Cerebellar nuclear complex (tissue), 1 donor: ENCODE measurements at places on chromosomes 2 and 18.
A peak's percentile ranks its signal among the peaks of the same experiment; 100 is the strongest.

GRCh38 chr18:61703508-61703907 lies 189.3 kb downstream of the RNF152 start:
- no peak for DNase-seq

- no peak for DNase-seq
These were observed 369.7 kb downstream of the OSR1 start for GRCh38 chr2:18988631-18989232.

GRCh38 chr2:158724803-158725381 lies 70.2 kb upstream of the DAPL1 start:
- no peak for DNase-seq

- DNase-seq: no peak
These were observed 54.8 kb downstream of the CDC42EP3 start for GRCh38 chr2:37616677-37617005.

DNA sequence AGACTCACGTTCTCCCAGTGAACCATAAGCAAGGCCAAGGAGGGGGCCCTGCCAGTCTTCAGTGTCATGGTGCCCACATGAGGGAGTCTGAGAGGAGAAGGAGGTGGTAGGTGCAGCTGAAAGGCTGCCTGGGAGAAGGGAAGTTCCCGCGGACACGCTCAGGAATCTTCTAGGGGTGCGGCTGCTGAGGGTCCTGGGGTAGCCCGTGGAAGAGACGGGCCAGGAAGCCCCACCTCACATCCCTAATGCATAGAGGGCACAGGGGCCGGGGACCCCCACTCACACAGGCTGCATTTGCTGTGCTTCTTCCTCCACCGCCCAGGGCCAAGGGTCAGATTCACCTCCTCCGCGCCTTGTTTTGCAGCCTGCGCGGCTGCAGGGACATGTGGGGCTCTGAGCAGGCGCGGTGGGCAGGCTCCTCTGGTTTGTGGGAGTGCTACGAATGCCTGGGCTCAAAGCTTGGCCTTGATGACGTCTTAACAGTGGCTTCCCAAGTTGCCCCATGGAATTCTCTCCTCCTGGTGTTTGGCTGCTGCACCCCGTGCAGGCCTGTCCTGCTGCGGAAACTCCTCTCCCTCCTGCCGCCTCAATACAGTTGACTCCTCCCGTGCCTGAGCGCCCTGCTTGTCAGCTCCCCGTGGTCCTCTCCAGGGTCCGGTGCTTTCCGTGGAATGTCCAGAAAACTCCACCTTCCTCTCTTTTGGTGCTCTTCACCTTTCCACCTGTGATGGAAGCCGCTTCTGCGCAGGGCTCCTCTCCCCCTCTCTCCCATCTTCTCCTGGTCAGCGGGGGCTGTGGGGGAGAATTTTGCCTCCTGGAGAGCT lies 95.7 kb downstream of the VAPA start:
- no peak for DNase-seq

DNA sequence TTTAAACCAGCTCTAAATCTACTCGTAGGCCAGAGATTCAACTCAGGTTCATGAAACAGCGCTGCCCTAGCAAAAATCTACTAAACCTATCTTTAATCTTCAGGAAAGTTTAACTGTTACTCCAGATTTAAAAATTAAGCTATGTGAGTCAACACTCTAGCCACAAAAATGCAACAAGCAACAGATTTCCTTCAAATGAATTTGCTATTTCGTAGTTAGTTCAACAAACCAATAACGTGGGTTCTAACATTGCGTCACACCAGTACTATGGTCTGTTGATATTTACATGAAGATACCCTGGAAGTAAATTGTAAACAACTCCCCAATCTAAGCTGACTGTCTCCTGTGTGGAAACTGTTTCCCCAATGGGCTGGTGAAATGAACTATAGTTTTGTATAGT lies 71.2 kb downstream of the FIGN start:
- DNase-seq: no peak

GRCh38 chr2:191892391-191892790 lies 45.5 kb upstream of the CAVIN2 start:
- DNase-seq: no peak

DNA sequence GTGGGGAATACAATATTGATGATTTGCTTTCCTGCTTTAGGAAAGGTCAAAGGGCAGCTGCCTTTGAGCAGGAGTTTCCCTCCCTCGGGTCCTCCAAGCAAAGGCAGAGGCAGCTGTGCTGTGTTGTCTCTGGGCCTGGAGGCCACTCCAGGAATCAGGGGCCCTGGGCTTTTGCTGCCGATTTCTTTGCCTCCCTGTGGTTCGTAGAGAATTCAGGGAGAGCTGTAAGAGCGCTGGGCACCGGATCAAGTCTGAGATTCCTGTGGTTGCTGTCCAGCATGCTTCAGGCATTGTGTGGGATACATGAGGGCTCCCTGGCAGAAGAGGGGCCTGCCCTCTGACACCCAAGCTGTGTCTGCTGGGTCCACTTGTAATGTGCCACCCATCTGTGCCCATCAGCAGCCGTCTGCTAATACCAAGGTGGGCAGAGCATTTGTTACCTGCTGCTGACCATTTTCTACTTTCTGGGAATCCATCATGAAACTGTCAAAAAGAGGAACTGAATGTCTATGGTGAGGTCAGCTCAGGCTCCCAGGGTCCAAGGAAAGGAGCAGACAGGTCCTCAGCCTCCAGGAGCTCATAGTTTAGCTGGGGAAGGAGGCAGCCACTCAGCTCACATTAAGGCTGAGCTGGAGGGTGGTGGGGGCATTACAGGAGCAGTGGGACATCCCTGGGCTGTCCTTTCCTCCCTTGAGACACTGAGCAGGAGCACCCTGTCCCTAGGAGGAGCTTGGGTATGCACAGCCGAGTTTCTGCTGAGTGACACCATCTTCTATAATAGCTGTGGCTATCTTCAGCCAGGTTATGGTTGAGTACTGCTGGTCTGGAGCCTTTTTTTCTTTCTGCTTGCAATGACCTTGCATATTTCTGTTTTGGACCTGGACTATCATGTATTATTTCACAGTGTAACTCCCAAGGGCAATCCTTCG lies 68.5 kb downstream of the CTIF start:
- DNase-seq: no peak

GRCh38 chr18:57312346-57313144 lies 39.8 kb upstream of the ST8SIA3 start:
- DNase-seq: no peak

- no peak for DNase-seq
These were observed 118.4 kb downstream of the MAP4K4 start for GRCh38 chr2:101815739-101816391.

GRCh38 chr18:58559427-58560186 lies 69.3 kb downstream of the ALPK2 start:
- DNase-seq: no peak

DNA sequence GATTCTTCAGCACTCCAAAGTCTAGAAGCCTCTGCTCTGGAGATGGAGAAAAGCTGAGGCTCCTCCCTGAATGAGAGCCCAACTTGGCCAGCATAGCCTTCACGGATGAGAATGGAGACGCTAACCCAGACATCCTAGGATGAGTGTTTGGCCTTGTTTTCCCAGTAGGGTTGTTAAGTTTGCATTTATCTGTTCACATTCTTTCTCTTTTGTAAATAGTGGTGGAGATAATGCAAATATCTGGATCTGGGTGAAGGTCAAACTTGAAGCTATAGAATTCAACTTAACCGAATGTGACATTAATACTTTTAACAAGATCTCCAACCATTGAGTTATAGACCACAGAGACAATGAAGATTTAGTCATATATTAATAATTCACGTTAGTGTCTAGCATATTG lies 53.4 kb upstream of the BZW1 start:
- no peak for DNase-seq

DNA sequence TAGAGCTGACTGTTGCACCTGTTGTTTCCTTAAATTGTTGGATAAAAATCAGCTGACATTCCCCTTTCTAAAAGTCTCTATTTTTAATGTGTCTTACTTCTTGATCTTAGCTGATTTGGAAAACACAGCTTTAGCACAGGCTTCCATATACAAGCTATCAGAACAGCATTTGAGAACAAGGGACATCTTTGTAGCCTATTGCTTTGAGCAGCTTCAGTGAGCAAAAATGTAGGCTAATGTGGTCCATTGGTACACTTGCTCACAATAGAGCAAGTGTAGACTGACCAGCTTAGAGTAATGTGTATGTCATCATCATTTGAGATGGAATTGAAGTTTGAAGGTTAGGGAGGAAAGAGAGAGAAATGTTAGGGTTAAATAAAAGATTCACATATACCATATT lies 7.0 kb downstream of the INPP1 start:
- DNase-seq: no peak

DNA sequence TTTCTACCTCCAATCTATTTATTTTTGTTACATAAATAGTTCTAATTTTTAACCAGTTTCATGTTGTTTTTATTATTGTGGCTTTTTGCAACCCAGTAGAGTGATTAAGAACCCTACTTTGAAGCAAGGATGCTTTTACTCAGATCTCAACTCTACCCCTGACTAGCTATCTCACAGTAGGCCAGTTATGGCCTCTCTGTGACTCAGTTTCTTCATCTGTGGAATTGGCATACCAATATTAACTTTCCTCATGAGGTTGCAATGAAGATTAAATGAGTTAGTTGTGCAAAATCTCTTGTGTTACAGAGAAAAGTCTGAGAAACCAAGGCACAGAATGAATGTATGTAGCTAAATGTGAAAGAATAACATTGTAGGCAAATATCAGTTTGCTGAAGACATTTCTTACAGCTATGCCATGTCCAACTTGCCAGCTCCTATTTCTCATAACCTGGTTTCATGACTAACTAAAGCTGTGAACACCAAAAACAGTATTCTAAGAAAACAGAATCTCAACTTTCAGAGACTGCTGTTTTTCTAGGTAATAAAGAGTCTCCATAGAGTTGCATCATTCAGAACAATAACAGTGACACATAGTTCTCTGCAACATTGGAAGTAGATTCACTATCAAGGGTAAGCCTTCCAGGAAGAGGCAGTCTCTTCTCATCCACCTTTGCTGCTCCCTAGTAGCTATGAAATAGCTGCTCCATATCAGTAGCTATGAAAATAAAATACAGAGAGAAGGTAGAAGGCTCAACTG lies 33.2 kb upstream of the CYTIP start:
- DNase-seq: no peak

DNA sequence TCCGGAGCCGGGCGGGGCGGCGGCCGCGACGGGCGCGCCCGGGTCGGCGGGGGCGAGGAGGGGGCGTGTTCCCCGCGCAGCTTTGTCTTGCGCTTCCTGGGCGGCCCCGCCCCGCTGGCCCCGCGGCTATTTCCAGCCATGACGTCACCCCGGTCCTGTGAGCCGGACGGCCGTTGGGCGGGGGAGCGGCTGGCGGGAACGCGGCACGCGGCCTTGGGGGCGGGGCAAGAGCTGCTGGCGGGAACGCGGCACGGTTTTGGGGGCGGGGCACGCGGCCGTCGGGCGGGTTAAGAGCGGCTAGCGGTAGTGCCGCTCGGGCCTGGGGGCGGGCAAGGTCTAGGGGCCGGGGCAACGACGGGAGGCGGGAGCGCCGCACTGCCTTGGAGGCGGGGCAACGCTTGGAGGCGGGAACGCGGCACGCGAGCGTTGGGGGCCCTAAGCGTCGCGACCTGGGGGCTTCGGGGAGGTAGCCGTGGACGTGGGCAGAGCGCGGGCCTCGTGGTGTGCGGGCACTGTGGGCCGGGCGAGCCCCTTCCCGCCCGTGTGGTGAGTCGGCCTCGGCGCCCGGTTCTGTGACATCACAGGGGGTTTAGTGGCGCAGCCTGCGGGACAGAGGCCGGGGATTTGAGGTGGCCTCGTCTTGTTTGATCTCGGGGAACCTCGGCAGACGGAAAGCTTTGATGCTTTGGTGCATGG lies 704 bp downstream of the KLF11 start:
- peak; percentile 58 for DNase-seq

DNA sequence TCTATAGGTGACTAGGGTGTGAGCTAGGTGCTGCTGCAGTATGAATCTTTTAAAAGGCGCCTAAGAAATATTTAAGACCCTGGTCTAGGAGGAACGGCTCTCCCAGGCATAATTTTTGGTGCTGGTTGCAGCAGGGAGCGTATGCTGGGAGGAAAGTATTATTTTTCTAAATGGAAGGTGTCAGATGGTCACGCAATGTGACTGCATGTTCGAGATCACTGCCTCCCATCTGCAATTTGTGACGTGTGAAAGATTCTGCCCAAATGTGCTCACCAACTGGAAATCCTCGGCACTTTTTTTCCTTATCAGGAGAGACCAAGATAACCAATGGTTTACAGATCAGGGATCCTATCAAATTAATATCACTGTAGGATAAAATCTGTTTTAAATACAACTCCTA lies 95.6 kb upstream of the KLHL14 start:
- no peak for DNase-seq

DNA sequence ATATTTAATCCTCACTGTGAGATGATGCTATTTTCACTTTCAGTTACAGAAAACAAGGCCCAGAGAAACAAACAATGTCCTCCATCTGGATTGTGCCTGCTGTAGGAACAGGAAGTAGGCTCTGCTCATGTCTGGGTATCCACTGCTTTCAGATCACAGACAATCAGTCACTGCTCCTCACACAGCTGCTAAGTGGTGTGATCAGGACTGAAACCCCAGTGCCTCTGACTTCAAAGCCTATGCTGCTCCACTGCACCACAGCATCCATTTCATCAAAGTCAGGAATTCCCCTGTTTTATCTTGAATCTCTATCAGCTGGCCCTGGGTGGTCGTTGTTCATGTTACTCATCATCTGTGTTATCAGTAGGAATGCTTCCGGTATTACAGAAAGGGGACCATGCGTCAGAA lies 303.8 kb upstream of the TRIB2 start:
- DNase-seq: no peak

DNA sequence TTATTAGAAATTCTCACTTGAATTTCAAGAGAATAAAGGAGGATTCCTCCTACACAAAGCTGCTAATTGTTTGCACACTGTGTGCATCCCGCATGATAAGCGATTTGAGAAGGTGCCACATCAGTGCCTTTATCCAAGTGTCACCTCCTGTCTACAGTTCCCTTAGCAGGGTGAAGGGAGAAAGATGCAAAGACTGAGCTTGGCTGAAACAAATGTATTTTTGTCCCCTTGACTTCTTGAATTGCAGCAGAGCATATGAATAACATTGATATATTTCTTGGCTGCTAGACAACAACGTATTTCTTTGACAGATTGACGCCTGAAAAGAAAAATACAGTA lies 255.1 kb downstream of the NEDD4L start:
- DNase-seq: no peak

GRCh38 chr18:13725566-13726231 lies 659 bp downstream of the FAM210A start:
- DNase-seq: no peak

DNA sequence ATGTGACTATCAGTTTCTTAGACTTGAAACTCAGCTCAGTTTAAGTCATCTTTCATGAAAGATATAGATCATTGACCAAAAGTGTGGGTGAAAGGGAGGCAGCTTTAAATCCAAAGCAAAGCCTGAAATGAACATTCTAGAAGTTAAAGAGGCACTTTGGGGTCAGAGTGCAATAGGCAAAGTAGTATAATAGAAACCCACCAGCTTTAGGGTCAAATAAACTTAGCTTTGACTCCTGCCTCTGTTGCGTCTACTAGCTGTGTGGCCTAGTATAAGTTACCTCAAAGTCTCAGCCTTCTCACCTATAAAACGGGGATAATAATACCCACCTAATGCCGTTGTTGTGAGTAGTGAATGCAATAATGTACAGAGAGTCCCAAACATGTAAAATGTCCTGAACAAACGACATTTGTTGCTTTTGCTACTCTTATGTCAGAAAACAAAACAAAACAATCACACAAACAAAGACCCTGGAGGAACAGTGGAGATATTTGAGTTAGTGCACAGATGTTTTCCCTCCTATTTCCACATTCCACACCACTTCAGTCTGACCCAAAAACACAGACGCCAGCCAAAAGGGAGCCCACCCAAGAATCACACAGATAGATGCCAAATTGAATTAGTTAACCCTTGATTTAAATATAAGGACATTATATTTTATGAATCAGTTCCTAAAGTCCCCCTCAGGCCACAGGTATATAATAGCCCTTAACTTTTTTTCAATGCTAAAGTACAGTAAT lies 657.0 kb downstream of the ARHGAP15 start:
- no peak for DNase-seq

GRCh38 chr2:68577183-68577582 lies 66.2 kb upstream of the PROKR1 start:
- DNase-seq: no peak
